SHP77 (cell line): ENCODE measurements at places on chromosomes 12 and 14.

DNA sequence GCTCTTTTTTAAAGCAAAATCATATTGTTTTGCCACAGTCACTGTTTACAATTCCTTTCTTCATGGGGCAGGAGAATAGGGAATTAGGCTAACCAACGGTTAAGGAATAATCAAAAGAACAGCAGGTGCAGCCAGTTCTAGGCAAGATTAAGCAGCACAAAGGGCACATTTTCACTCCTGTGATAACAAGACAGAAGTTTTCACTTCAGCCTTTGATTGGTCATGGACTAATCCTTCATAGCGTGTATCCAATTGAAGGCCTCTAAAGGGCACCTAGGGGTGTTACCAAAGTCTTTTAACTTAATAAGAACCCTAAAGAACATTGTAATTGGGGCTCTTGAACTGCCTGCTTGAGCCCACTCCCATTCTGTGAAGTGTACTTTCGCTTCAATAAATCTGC lies 206.9 kb upstream of the AMIGO2 start:
- DNase-seq = no peak

DNA sequence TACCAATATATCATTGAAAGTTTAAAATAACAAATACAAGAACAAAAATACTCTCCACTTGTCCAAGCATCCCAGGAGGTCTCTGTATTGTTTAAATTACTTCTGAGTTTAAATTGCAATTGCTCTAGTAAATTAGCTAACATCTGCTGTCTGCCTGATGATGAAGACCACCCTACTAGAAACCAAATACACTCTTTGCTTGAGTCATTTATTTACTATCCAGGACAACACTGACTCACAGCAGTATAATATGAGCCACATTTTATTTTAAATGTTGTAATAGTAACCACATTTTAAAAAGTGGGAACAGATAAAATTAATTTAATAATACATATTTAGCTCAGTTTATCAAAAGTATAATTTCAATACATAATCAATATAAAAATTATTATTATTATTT lies 62.9 kb upstream of the EEA1 start:
- DNase-seq = no peak

DNA sequence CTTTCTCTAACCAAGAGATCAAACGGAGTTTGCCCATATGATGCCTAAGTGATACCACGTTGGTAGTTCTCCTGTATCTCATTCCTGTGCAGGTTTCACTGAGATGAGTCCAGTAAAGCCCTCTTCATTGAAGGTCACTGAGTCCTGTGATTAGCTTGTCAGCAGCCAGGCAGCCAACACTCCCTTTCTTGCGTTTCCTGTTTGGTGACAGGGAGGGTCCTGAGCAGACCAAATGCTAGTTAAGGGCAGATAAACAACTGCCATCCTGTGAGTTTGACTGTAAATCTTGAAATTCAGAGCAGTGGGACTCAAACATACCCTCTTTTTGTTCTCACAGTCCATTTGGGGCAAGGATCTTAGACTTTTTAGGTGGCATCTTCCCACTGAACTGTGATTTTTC lies 39.4 kb downstream of the ZNF641 start:
- no peak for DNase-seq

DNA sequence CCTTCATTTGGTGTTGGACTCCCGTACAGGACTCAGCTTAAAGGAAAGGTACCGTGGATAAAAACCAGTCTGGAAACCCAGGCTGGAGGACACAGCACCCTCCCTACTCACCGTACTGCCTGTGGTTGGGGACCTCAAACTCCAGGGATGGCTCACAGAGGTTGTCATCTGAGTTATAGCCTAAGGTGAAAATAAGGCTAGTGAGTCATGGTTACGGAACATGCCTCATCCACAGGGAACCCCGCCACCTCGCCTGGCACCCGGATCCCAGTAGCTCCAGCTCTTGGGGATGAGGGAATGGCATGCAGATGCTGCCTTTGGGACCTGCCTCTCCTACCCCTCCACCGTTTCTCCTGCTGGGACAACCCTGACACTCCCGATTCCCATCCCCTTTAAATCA lies 36.8 kb upstream of the GPR68 start:
- DNase-seq = no peak

DNA sequence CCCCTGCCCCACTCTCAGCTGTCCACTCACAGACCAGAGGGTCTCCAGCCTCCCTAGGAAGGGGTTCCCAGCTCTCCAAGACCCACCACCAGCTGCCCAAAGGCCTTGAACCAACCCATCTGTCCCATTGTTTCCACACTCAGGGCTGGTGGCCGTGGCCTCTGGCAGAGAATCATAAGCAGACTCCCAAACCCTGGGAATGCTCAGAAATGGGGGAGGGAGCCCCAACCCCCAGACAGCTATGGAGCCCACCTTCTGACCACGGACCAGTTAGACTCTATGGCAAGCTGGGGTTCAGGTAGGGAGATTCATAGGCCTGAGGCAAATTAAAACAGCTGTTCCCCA lies 280.0 kb downstream of the DPF3 start:
- DNase-seq = no peak

DNA sequence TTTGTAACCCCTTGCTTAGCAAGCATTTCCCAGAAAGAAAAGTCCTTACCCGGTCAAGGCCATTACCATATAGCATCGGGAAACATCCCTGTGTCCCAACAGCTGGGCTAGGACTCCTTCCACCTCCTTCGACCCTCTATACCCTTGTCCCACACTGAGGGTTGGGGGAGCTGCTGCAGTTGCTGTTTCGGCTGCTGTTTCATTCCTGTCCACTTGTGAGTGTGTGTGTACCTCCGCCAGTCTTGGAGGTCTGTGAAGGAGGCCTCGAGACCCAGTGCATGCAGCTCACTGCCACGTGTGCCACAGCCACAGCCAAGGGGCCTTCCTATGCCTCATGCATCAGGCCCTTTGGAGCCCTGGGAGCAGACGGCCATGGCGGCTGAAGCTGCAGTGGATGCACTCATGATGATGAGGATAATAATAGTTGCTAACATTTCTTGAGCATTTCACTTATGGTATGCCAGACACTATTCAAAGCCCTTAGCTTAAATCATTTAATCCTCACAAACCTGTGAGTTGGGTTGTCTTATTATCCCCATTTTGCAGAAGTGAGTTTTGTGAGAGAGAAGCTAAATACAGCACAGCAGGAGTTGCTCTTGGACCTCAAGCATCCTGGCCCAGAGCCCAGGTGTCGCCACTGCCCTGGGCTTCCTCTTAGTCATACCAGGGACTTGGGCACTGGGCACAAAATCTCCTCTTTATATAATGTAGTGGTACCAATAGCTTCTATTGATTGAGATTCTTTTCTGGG lies 156.5 kb downstream of the PRKCH start:
- no peak for DNase-seq

- DNase-seq = no peak
Measured at GRCh38 chr12:76765598-76765997, 1.7 kb downstream of the ZDHHC17 start.

DNA sequence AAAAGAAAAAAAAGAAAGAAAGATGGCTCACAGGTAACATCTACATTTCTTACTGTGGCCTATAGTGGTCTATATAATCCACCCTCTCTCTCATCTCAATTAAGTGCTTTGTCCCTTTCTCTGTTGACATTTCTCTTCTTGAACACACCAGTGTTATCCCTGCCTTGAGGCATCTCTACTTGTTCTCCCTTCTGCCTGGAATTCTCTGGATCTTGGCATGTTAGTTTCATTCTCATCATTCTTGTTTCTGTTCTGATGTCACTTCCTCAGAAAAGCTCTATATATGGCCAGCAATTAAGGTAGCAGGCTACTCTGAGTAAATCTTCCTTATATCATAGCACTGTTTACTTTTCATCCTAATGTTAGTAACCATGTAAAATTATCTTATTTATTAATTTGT lies 155.7 kb upstream of the PDZRN4 start:
- DNase-seq = no peak
